Tibial nerve (tissue), 4 donors: ENCODE measurements at places on chromosomes 7 and 10. TPM values are rescaled to one million over a fixed set of nuclear protein-coding genes. Genes with fewer than 3 reads are reported as not detected.

GRCh38 chr7:45414226-45414625, 159.9 kb upstream of the ADCY1 start:
- DNase-seq, result no peak

- no peak for DNase-seq
These were observed 123.6 kb downstream of the LYZL1 start for GRCh38 chr10:29412485-29412884.

The MKI67 gene
- under 0.01 TPM for total RNA-seq

The GARIN1A gene
- 2.7 TPM for total RNA-seq

GRCh38 chr7:128053023-128053422, 21.8 kb upstream of the LRRC4 start:
- DNase-seq, result no peak

DNA sequence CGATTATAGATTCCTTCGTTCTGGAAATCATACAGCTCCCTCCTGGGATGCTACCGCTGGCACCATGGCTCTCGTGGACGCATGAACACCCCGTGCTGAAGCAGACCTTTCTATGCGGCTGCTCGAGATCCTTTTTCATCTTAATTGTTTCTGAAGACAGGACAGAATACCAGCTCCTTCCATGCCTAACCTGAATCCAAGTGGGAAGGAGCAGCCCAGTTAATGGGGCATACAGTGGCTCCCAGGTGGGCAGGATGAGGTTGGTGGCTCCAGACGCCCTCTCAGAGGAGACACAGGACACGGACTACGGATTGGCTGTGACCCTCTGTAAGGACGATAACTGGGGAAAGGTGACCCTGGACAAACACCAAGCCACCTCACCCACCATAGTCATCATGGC, 18.4 kb upstream of the LOXL4 start:
- no peak for DNase-seq

- DNase-seq, result no peak
These were observed 14.4 kb downstream of the MYO1G start for GRCh38 chr7:44964384-44964830.

DNA sequence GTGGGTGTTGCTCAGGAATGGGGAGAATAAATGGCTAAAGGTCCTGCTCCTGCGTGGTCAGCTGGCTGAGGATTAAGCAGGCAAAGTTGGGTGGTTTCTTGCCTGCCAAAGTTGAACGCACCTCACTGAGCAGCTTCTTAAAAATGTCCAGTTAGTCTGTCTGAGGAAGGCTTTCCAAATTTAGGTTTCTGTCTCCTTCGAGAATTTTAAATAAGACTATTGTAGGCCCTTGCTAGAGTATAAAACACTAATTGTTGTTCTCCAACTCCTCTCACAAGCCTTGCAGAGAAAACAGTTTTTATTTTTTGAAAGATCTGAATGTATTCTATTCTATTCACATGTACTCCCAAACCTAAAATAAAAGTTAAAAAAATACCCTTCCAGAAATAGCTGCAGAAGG, 122.0 kb upstream of the LAMB4 start:
- no peak for DNase-seq

The PNLIPRP3 gene
- total RNA-seq, result not detected

GRCh38 chr10:52566471-52567246, 205.9 kb downstream of the MBL2 start:
- DNase-seq, result no peak

The ANAPC16 gene
- 72.3 TPM for total RNA-seq
